T-cell (primary cell): ENCODE measurements at places on chromosomes 6 and 20.

- peaks cover 6% of the 10 kb centered on the region for H3K4me1 ChIP-seq
- no peaks in the 10 kb centered on the region for H3K36me3 ChIP-seq
- H3K27ac ChIP-seq: no peak overlapping the region
- DNase-seq: no peak
- no peak overlapping the region for H3K4me3 ChIP-seq
Observed at GRCh38 chr20:4973330-4974097, 27.8 kb downstream of the SLC23A2 start.

GRCh38 chr6:35081426-35081851, 59.7 kb downstream of the TCP11 start:
- H3K27me3 ChIP-seq: no peaks in the 10 kb centered on the region
- DNase-seq: no peak
- H3K36me3 ChIP-seq: peaks cover 58% of the 10 kb centered on the region
- H3K4me3 ChIP-seq: no peak overlapping the region
- H3K27ac ChIP-seq: no peak overlapping the region
- no peaks in the 10 kb centered on the region for H3K4me1 ChIP-seq

DNA sequence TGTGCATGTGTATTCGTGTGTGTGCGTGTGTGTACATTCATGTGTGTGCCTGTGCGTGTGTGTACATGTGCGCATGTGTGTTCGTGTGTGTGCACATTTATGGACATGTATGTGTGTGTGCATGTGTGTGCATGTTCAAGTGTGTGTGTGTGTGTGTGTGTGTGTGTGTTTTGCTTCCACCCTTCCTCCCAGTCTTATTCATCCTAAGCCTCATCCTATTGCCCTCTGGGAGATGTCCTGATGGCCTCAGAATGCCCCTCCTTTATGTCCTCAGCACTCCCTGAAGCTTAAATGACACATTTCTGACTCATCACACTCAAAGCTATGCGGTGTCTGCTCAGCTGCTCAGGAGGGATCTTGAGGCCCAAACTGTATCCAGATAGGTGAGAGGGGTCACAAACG, 76.6 kb upstream of the CCDC167 start:
- H3K27ac ChIP-seq: no peak overlapping the region
- no peaks in the 10 kb centered on the region for H3K27me3 ChIP-seq
- DNase-seq: no peak
- H3K4me1 ChIP-seq: no peaks in the 10 kb centered on the region
- no peak overlapping the region for H3K4me3 ChIP-seq

GRCh38 chr6:71222671-71223070, 65.9 kb upstream of the OGFRL1 start:
- no peaks in the 10 kb centered on the region for H3K27me3 ChIP-seq
- DNase-seq: no peak
- no peaks in the 10 kb centered on the region for H3K36me3 ChIP-seq

GRCh38 chr6:13492357-13492756, 5.0 kb upstream of the GFOD1 start:
- peaks cover 14% of the 10 kb centered on the region for H3K4me1 ChIP-seq
- no peak overlapping the region for H3K4me3 ChIP-seq
- no peak overlapping the region for H3K27ac ChIP-seq
- H3K27me3 ChIP-seq: no peaks in the 10 kb centered on the region
- DNase-seq: no peak
